ENCODE measurements at places on chromosomes 2 and 18.

DNA sequence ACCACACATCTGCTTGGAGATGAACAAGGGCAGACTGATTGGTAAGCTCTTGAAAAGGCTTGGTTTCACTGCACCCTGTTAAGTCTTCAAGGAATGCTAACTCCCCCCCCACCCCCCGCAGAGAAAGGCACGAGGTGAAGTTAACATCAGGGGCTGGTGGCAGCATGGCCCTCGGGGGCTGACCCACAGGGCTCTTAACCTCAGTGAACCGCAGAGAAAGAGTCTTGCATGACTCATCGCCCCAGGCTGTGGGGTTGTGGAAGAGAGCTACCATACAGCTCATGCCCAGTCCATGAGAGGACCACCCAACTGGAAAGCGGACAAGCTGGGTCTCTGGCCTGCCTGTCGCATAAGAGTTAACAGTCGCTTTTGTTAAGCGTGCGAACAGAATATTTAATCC is 10.6 kb upstream of the CEP68 start:
- no peak for DNase-seq

DNA sequence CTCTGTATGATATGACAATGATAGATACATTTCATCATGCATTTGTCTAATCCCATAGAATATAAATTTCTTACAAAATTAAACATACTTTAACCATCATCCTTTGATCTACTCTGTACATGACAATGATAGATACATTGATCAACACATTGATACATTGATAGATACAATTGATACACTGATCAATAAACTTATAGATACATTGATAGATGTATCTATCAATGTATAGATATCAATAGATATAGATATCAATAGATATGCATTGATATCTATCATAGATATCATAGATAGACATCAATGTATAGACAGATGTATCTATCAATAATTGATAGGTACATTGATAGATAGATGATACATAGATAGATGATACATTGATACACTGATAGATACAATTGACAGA is 105.4 kb downstream of the DYM start:
- no peak for DNase-seq

DNA sequence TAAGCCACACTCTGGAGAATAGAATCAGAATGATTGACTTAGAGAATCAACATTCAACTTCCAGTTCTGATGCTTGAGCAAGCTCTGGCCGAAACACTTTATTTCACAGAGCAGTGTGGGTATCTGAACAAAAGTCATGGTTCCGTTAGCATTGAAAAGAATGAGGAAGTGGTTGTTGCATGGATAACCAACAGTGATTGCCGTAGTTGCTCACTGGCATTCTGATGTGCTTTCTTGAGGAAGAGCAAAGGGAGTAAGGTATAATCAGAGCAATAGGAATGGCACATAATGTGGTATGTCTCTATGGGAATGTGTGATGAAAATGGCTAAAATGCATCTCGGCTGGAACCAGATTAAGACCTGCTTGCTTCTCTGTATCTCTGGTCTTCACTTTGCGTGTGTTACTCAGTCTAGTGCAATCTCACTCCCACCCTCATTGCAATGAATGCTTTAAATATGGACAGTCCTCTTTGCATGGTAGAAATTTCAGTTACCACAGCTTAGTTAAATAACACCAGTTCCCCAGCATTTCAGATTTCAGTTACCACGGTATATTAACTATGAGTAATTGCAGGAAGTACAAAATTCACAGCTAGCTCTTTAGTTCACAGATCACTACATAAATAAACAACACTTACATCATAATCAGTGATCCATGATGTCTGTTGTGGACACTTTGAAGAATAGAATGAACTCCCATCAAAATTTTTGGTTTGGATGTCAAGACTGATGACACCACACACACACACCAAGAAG is 7.8 kb upstream of the RAB12 start:
- no peak for DNase-seq

- DNase-seq, result no peak
These were observed 49.8 kb upstream of the OTX1 start for GRCh38 chr2:63000801-63001200.

DNA sequence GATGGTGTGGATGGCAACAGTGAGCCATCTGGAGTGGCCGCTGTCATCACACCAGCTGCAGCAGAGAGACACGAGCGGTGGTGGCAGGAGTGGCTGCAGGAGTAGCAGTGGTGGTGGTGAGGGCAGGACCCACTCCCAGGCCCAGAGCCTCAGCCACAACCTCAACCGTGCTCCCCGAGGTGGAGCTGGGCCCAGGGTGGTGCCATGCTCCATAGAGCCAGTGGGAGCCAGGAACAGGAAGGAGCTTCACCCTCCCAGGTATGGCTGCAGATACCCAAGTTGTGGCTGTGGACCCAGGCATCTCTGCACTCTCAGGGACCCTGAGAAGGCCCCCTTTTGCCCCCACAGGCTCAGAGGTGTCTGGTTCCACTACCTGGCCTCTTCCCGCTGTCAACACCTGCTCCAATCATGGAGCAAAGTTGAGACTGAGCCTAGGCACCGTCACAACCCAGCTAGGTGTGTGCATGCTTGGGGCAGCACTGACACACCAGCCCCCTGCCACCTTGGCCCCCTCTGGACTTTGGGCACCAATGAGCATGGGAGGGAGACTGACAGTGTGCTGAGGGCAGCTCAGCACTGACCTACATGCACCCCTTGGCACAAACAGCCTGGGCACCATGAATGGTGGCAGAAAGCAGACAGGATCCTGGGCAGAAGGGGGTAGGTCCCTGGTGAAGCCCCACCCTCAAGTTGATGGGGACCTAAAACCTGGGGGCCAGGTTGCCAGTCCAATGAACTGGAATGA is 188.9 kb downstream of the NDUFA10 start:
- no peak for DNase-seq

DNA sequence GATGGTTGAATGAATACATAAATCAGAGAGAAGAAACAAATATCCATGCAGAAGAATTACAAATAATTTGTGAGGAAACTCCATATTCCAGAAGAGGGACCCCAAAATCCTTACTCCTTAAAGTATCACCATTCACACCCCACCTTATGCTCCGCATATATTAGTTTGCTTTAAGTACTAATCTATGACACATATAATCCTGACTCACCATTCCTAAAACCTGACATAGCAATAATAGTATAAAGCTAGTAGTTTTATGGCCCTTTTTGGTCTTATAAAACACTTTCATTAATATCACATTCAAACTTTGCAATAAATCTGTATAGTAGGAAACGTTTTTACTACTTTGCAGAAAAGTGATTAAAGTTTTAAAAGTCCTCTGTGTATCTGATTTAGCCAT is 719.0 kb upstream of the SLC39A10 start:
- DNase-seq, result no peak

DNA sequence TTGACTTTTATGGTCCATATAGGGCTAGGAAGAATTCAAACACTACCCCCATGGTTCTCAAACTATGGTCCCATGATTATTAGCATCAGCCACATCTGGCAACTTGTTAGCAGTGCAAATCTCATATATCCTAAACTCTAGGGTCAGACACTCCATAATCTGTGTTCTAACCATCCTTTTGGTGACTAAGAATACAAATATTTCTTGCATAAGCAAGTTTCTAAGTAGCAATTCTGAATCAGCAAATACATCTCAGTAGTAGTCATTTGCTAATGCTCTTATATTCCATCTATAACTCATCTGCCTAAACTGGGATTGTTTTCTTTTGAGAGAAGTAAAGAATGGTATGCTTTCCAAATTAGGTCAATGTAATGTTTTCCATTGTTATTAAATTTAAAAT is 447.3 kb downstream of the TMX3 start:
- no peak for DNase-seq

DNA sequence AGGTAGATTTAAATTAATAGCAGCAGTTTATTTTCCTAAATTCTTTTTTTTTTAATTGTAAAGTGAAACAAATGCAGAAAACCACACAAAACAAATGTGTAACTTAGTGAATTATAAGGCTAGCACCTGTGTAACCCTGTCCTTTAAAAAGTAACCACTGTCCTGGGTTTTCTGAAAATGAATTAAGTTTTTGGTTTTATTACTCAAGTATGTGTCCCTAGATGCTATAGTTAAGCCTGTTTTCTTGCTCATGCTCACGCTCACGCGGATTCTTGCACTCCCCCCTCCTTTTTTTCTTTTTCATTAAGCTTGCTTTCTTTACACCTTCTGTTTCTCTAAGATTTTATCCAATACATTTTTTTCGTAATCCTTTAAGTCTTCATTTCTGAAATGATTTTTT is 207.7 kb upstream of the STON1 start:
- DNase-seq, result no peak

DNA sequence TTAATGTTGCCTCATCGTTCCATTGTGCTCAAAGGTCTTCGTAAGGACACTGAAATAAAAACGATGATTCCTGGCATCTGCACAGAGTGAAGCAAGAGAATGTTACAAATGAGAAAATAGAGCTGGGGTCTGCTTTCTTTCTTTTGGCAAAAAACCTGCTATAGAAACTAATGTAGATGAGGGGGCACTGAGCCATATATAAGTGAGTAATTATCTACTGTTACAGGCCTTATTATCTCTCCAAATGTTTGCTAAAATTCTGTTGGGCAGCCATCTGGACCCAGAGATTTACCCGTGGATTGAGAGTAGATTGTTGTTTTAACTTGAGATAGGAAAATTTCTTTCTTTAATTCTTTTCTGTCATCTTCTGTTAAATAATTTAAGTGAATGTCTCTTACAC is 472.5 kb upstream of the PIK3C3 start:
- DNase-seq, result no peak

- no peak for DNase-seq
These were observed 4.1 kb upstream of the ITPRIPL1 start for GRCh38 chr2:96320728-96321622.

- DNase-seq, result no peak
These were observed 216.4 kb downstream of the GCA start for GRCh38 chr2:162560291-162560690.

DNA sequence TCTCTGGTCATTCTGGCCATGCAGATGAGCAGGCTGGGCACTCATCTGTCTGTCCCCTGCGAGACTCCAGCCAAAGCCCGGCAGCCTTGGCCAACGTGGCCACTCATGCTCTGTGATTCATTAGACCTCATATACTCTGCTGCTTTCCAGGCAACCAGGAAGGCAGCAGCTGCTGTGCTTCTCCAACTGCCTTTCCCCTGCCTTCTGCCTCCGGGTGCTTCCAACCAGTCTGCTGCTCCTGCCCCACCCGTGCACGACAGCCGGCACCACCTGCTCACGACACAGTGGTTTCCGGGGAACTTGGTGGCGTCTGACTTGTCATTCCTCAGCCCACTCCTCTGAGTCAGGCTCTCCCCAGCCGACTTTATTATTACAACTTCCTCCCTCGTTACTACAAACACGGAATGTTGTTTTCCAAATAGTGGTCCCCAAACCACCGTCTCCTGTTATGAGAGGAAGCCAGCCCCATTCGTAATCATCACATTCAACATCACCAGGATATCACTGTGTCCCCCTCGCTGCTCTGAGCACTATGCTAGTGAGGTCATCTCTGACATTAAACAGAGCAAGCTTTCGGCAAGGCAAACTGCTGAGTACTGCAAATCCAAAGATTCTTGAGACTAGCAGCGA is 392.4 kb downstream of the ALK start:
- no peak for DNase-seq

DNA sequence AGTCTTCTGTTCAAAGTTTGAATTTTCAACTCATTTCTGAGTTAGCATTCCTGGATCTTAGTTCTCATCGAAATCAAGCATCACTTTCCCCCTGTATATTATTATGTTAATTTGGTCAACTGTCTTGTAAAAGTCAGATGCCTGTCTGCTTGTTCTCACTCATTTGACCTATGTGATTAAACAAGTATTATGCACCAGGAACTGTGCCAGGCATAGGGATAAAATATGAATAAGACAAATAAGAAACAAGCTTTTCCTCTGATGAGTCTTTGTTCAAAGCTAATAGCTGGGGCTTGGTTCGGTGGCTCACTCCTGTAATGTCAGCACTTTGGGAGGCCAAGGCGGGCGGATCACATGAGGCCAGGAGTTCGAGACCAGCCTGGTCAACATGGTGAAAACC is 19.7 kb upstream of the EMILIN2 start:
- DNase-seq, result no peak

- DNase-seq, result no peak
These were observed 104.6 kb downstream of the EVA1A start for GRCh38 chr2:75456111-75456510.

DNA sequence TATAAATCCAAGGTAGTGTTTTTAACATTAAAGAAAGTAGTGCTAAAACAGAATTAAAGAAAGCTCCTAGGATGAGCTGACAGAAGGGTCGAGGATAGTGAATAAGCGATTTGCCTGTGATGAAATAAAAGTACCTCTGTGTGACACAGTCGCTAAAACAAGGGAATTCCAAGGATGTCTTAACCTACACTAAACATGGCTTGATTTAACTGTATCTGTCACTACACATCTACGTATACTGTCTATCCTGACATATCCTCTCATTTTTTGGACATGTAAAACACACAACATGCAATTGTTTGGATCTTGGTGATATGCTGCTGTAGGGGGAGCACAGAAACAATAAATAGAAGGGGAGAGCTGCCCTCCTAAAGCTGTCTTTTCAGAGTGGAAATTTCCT is 580.8 kb upstream of the SLC8A1 start:
- DNase-seq, result no peak

GRCh38 chr18:75782204-75782603 is 354.7 kb upstream of the SMIM21 start:
- DNase-seq, result no peak

DNA sequence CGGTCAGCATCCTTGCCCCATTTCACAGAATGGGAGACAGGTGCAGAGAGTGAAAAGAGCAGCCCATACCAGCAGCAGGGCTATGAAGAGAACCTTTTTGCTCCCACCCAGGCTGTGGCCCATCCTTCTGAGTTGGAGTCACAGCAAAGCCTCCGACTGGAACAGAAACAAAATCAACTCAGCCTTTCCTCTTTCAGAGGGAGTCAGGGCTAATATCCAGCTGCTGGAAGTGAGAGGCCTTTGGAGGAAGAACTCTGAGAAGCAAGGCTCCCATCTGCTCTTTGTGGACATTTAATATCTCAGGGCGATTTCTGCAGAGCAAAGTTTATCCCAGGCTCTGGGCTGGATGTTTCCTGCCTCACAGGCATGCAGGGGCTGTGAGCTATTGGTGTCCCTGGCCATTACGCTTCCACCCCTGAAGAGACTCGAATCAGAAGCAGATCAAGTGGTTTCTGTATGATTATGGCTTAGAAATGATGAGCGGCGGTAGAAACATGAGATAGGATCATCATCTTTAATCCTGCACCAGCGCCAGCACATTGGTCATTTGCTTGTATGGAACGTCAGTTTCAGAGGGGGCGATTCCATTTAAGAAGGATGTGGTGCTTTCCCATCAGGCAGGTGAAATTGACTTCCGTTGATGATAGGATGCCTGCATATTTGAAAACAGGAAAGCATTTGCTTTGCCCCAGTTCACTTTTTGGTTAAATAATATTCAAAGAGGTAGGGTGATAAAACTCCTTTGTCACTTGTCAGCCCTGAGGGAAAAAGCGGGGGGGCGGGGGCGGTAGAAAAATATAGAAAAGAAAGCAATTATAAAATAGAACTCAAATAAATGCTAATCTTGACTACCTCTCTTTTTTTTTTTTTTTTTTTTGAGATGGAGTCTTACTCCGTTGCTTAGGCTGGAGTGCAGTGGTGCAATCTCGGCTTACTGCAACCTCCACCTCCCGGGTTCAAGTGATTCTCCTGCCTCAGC is 152.4 kb downstream of the LRRC30 start:
- DNase-seq, result no peak

GRCh38 chr2:144431392-144431783 is 88.5 kb downstream of the ZEB2 start:
- no peak for DNase-seq

GRCh38 chr18:34117319-34117718 is 107.4 kb downstream of the NOL4 start:
- DNase-seq, result no peak

GRCh38 chr2:224151680-224152310 is 112.7 kb upstream of the SERPINE2 start:
- DNase-seq, result no peak
